ENCODE measurements at places on chromosomes 6 and 20.

GRCh38 chr6:99187429-99187828 is 162.0 kb downstream of the FAXC start:
- no peak for DNase-seq

- DNase-seq, result no peak
Observed at GRCh38 chr20:49477200-49477599, 5.3 kb downstream of the KCNB1 start.

DNA sequence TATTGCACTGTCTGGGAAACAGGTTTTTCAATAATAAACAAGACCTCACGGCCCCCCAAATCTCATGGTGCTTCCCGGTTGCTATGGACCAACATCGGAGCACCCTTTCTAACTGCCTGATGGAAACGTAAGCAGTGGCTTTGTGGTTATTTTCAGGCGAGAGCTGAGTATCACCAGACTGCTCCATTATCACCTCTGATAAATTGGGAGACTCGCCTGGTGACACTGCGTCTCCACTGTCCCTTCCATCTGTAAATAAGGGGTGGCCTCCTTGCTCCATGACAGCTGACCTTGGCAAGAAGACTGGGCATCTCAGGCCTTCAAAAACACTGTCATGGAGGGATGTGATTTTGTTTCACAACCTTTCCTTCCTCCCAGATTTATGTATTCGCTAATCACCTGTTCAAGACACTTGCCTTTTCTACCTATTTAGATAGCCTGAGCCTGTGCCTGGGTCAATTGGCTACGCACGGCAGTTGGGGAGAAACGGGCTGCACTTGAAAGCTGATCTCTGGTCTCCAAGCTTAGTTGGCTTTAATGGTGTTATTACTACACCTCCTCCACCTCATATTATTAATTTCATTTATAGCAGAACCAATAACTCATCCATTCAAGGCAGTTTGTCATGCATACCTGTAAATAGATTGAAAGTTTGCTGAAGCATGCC is 17.7 kb upstream of the CDH4 start:
- no peak for DNase-seq

DNA sequence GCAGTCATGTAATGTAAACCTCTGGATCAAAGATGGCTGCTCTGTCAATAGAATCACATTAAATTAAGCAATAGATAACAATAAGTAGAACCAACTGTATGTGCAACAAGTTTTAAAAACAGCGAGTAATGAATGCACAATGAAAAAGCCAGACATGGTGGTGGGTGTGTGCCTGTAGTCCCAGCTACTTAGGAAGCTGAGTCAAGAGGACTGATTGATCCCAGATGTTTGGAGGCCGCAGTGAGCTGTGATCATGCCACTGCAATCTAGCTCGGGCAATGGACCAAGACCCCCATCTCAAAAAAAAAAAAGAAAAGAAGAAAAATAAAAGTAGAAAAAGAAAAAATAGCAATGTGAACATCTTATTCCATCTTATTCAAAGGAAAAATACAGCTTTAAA is 558.7 kb upstream of the MMS22L start:
- DNase-seq, result no peak

DNA sequence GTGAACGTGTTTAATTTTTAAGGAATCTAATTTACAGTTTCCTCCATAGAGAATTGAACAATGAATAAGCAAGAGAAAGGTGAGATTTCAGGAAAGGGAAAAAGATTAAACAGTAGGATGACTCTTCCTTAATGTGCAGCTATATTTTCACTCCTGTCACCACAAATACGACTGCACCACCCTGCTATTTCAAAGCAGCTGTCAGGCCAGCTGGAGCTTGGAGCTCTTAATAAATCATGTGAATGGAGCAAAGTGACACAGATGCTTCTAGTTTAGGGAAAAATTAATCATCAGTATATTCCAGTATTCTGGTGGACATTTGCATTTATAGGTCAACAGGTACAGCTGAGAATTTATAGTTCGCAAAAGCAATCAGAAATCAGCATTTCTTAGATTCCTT is 56.5 kb upstream of the PKIB start:
- no peak for DNase-seq
